ENCODE measurements at places on chromosomes 3 and 15.

DNA sequence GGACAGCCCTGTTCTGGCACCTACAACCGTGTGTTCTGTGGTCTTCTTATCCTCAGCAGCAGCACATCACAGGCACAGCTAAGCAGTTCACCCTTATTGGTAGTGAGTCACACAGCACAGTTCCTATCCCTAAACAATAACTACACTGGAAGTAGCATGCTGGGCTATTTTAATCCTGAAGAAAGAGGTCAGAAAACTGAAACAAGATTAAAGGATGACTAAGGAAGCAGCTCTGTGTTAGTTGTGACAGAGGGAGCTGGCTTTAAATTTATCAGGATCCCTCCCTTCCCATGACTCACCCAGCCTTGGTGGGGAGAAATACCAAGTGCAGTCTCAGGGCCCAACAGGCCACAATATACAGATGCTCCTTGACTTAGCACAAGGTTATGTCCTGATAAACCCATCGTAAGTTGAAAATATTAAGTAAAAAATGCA lies 144.3 kb downstream of the ERC2 start:
- no peak for DNase-seq

GRCh38 chr3:132433121-132433520 lies 15.8 kb downstream of the DNAJC13 start:
- no peak for DNase-seq

- DNase-seq = no peak
These were observed 77.3 kb upstream of the PHLDB2 start for GRCh38 chr3:111781561-111782446.

DNA sequence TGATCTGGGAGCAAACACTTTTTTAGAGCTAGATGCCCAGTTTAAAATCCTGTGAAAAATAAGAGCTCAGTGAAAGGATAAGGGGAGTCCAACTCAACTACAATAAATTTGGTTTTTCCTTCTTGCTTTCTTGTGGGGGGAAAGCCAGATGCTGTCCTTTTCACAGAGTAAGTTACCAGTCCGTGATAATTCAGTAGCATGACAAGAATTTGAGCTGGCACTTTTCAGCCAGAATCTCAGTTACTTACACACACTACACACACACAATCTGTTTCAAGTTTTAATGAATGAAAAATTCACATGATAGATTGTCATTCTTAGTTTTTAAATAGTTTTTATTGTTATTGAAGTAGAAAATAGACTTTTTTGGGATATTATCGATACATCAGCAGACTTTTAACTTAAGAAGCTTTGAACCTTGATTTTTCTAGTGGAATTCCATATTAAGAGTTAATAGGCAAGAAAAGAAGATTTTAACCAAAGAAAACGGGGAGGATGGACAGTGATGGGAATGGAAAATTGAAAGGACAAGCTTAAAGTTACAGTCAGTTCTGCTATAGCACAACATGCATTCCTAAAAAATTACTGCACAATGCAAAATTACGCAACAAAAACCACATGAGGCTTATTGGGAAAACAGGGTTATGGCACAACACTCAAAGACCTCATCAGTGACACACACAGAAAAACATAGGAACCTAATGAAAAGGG lies 47.0 kb downstream of the PSMD6 start:
- DNase-seq = no peak

- no peak for DNase-seq
These were observed 180.9 kb downstream of the GAP43 start for GRCh38 chr3:115804200-115804599.

DNA sequence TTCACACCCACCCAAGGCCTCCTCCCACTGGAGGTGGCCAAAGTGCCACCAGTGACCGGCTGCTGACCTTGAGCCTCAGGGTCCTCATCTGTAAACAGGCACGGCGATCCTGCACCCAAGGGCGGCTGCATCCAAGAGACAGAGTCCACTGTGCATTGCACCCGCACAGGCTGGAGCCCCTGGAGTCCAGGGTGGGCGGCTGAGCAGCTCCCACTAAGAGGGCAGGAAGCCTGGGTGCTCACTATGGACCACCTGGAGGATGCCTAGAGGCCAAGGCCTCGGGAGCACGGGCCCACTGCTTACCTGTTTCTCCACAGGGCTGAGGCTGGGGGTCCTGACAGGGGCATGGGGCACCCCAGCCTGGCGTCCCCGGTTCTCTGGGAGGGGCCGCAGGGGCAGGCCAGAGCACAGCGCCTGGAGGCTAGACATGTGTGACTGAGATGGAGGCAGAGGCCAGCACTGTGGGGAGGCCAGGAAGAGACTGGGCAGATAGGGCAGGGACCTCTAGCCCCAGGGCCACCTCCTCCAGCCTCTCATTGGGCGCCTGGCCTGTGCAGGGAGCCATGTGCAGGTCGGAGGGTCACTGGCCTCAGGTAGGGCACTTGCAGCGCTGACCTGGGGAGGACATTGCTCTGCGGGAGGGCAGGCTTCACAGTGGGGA lies at the start of gene UROC1:
Gene UROC1, minus strand, starts transcription at position 483 of the 661 bp plus-strand sequence. Its CDS starts 54 bp downstream, at position 429.
- DNase-seq = no peak

GRCh38 chr3:52393131-52393807 lies 51.6 kb downstream of the SEMA3G start:
- no peak for DNase-seq

- no peak for DNase-seq
These were observed 74.4 kb downstream of the MGLL start for GRCh38 chr3:127747751-127748521.

DNA sequence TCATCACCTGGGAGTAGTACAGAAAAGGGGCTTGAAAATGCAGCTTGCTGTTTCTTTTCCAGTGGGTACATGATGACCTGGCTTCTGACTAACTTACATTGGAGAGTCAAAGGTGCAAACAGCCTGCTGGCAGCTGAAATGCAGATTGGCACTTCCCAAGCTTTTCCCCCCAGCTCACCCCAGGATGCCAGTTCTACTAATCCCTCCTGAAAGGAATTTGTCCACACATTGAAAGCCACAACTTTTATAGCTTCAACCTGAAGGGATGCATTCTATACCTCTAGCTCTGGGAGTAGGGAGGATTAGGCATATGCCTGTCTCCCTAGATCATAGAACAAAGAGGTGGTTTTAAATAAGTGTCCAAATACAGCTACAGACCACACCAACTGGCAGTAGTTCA lies 281.7 kb downstream of the EFHB start:
- no peak for DNase-seq

DNA sequence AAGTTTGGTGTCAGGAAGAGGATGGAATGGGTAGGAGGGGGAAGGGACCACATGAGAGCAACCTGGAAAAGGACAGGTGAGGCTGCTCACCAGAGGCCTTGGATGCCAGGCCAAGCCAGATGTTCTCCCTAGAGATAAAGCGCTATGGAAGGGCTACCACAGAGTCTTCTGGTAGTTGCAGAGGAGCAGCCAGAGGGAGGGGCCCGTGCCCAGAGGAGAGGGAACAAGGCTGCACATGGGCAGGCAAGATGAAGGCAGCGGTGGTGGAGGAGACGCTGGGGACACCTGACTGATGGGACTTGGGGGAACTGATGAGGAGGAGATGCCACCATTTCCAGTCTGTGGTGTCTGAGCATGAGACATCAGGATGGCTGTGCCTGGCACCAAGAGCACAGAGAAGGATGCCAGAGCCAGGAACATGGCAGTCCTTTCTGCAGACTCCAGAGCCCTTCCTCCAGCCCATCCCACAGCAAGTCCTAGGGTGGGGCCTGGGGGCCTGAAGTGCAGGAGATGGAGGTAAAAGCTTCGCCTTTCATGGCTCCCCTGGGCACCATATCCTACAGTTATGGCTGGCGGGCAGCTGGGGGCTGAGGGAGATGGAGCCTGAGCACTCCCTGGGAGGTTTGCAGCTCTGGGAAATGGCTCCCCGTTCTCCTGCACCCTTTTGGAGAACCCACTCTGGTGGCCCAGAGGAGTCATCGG lies 103.0 kb downstream of the ETFA start:
- DNase-seq = no peak

- DNase-seq = no peak
These were observed 118.6 kb downstream of the ANO10 start for GRCh38 chr3:43503067-43503728.

GRCh38 chr3:17877299-17877698 lies 134.9 kb upstream of the TBC1D5 start:
- no peak for DNase-seq

GRCh38 chr3:167602041-167602440 lies 51.7 kb downstream of the WDR49 start:
- no peak for DNase-seq

DNA sequence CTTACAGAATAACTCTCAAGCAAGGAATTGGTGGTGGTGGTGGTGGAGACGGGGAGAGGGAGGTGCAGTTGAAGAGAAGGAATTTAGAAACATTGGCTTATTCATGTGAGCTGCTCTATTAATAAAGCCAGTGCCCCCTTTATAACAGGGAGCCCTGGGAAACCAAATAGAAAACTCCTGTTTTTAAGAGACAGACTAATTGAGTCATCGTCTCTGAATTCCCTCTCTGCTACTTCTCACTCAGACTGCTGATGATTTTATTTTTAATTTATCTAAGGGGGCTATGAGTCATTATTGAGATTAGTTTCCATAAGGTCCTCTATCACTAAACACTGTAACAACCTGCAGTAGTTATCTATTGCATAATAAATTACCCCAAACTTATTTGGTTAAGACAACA lies 145.9 kb upstream of the GALNT15 start:
- DNase-seq = no peak

DNA sequence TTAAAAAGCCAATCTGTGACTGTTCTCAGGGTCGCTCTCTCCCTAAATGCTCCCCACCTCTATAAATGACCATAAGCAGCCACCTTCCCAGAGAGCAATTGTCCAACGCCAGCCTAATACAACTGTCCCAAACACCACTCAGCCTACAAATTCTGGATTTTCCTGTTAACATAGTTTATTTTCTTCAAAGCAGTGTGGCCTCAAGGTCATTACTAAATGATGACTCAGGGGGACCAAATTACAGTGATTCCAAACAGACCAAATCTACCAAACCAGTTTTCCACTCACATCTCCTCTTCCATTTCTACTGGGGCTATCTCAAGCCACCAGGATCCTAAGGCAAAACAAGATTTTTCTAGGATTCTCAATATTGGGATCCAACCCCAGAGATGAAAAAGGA lies 22.5 kb downstream of the HEXA start:
- DNase-seq = no peak

GRCh38 chr3:38374221-38374620 lies 27.6 kb downstream of the XYLB start:
- DNase-seq = no peak

DNA sequence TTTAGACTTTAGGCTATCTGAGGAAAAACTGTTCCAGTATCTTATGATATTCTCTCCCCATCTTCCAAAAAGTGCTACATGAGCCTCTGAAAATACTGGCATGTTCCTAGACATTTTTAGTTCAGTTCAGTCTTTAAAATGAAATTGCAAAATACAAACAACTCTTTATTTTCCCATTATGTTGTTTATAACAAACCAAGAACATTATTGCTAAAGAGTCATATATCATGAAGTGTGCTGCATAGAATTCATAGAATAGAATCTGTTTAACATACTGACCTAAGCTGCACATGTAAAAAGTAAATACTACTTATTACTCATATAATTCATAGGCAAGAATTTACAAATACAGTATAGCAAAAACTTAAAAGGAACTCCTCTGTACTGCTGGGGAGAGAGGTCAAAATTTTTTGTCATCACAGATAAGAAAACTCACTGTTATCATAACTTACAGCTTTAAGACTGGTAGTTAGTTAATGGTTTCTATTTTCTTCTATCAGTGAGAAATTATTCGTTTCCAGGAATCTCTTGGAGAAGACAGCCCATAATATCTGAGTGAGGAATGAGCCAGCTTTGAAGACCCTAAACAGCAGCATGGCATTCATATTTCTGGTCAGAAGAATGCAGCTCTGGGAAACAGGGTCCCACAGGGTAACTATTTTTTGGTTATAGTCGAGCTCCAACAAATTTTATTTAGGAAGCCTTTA lies 32.2 kb downstream of the FILIP1L start:
- DNase-seq = no peak

- no peak for DNase-seq
These were observed 6.9 kb upstream of the PLSCR2 start for GRCh38 chr3:146476094-146476740.

- no peak for DNase-seq
These were observed 33.0 kb downstream of the SRP14 start for GRCh38 chr15:40006003-40006402.

- no peak for DNase-seq
These were observed 18.5 kb upstream of the NMNAT3 start for GRCh38 chr3:139696314-139696604.

DNA sequence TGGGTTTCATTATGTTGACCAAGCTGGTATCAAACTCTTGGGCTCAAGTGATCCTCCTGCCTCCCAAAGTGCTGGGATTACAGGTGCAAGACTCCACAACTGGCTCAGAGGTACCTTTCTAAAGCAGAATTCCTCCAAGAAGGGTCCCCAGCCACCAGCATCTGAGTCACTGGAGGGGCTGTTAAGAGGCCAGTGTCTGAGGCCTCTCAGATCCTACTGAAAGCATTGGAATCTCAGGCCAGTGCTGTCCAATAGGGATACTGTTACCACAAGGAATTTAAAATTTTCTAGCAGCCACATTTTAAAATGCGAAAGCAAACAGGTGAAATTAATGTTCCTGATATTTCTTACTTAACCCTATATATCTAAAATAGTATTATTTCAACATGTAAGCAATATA lies 1.3 kb downstream of the CAV3 start:
- DNase-seq = no peak

DNA sequence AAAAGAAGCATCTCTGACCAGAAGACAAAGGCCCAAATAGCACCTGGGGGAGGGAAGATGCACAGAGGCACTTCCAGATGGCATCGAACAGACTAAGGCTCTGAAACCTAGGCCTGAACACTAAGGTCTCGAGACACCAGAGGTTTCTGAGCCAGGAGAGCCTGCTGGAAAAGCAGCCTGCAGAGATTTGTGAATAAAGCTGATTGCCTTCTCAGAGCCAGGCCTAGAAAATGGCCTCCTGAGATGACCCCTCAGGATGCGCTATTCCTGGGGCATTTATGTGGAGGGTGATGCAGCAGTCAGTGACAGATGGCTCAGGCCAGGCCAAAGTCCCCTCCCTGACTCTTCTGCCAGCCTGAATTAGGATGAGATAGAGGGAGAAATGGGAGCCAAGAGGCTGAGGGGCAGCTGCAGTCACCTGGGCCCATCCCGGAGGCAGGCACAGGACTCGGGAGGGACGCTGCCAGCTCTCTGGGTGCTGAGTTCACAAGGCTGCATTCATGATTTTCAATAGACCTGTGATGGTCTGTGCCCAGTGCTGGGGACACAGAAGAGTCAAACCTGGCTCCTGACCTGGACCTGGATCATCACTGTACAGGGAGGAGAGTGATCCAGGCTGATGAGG lies 6.9 kb downstream of the PRSS50 start:
- no peak for DNase-seq

DNA sequence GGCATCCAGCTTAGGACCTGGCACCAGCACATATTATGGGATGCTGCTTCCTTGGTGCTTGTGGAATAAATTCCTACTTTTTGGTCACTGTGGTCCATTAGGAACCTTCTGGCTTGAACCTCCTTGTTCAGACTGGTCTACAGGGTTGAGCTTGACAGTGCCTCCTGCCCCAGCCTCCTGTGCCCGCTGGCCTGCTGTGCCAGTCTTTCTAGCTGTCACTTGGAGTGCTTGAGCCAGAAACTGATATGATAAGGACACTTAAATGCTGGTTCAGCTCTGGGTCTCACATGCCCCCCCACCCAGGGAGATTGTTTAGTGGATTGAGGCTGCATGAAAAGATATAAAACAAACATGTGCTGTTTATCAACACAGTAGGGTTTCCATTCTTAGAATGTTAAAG lies 147.8 kb downstream of the SLCO3A1 start:
- DNase-seq = no peak

Data from stimulated activated CD8-positive, alpha-beta memory T cell treated with anti-CD3 and anti-CD28 coated beads, Interleukin-4, amount 100 ng/mL, for 4 hours (primary cell).